Upper lobe of left lung (tissue), 6 donors: ENCODE measurements at places on chromosomes 1 and 21. TPM values are rescaled to one million over a fixed set of nuclear protein-coding genes. Genes with fewer than 3 reads are reported as not detected.

- no peak for DNase-seq
These were observed 185.2 kb downstream of the LBR start for GRCh38 chr1:225242611-225243010.

- DNase-seq: peak; percentile 82
These were observed 3.6 kb downstream of the CR1 start for GRCh38 chr1:207499573-207499972.

Gene LCE1D
- not detected for total RNA-seq

Gene C1orf116
- total RNA-seq: 190 TPM

- no peak for DNase-seq
These were observed 179.8 kb downstream of the PHTF1 start for GRCh38 chr1:113579256-113580018.

DNA sequence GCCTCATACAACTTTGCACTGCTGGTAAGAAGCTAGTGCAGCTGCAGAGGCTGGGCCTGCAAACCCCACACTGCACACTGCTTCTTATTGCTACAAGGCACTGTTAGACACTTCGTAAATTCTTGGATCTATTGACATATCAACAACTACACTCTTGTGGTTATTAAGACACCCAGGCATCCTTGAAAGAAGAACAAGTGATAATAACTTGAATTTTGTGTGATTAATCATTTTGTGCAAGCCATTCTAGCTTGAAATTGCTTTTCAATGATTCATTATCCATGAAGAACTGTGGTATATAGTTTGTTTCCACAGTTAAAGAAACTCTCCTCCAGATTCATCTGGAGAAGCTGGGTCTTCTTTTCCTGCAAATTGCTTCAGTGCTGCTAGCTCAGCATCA lies 33.7 kb upstream of the IFI44L start:
- DNase-seq: no peak

GRCh38 chr1:162388615-162389014 lies 7.1 kb downstream of the C1orf226 start:
- DNase-seq: peak; percentile 36

GRCh38 chr1:234197839-234198238 lies 175.4 kb upstream of the COA6 start:
- no peak for DNase-seq

- DNase-seq: no peak
These were observed 292.2 kb downstream of the NTNG1 start for GRCh38 chr1:107433068-107433467.

DNA sequence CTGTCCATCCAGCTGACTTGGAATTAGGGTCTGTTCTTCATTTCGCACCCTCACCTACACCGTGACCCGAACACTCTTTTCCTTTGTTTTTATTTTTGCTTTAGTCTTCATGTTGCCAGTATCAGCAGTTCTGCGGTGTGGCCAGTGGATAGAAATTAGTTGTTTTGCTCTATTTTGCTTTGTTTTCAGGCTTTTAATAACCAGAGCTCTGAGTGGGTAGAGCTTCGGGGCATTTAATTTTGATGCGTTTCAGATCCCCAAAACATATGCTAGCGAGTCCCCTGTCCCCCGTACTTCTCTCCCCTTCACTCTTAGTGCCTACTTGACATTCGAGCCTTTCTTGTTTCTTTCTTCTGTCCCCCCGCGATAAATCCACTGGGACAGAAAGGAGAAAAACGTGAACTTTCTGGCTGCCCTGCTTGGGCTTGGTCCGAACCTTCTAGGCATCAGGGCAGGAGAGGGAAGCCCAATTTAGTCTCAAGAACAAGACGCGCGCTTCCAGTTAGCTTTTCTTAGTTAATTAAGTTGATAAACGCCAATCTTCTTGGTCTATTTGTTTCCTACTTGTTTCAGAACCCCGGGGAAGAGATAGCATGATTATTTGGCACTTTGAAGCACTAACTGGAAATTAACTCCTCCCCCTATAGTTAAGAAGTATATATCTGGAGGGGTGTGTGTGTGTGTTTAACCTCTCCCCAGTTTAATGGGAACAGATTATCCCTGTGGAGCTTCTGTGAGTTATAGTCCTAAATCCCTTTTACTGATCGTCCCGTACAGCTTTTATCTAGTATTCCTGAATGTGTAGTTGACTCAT lies 839 bp downstream of the SWT1 start:
- no peak for DNase-seq

- DNase-seq: no peak
These were observed 330.8 kb downstream of the NPHP4 start for GRCh38 chr1:5661196-5662085.

GRCh38 chr1:61124696-61125095 lies 42.3 kb downstream of the NFIA start:
- no peak for DNase-seq

GRCh38 chr1:186059752-186060151 lies 315.3 kb downstream of the TPR start:
- DNase-seq: no peak

GRCh38 chr1:151043163-151043562 lies 4.4 kb upstream of the C1orf56 start:
- no peak for DNase-seq

Gene UTP25
- total RNA-seq: 2.4 TPM

DNA sequence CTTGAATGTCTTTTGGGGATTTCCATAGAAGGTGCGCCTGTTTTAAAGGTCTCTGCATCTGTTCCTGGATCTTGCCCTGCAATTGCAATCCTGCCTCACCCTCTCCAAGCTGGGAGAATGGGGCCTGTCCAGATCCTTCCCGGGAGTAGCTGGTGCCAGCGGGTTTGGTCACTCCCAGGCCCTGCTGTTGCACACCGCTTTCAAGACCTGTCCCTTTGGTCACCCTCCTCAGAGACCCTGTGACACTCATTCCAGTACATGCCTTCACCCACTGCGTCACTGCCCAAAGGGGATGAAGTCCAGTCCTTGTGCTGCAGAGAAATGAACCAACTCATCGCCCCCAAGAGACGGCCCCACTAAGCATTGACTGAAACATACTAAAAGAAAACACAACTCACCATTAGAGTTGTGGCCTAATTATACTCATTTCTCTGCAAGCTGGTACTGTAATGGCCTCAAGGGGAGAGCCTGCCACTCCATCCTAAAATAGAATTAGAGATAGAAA lies 1.9 kb upstream of the IRF2BP2 start:
- DNase-seq: no peak

- DNase-seq: no peak
These were observed 75.0 kb downstream of the RWDD3 start for GRCh38 chr1:95309031-95309471.

Gene LYPD8
- total RNA-seq: not detected

GRCh38 chr1:199123615-199124014 lies 484.8 kb downstream of the PTPRC start:
- DNase-seq: no peak
